ENCODE measurements at places on chromosomes 7 and 10.

DNA sequence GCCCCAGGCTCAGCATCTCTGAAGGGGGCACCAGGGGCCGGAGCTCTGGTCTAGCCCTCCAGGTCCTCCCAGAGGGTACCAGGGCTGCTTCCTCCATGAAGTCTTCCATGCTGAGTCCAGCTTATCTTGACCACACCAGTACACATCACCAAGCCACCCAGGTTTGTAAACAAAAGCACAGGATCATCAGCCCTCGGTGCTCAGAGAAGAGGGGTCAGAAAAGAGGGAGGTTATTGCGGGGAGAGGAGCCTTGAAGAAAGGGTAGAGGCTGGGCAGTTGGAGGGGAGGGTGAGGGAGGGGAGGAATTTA, 23.9 kb downstream of the AQP1 start:
- no peak for DNase-seq

GRCh38 chr7:131139462-131139861, 188.2 kb upstream of the MKLN1 start:
- no peak for DNase-seq

DNA sequence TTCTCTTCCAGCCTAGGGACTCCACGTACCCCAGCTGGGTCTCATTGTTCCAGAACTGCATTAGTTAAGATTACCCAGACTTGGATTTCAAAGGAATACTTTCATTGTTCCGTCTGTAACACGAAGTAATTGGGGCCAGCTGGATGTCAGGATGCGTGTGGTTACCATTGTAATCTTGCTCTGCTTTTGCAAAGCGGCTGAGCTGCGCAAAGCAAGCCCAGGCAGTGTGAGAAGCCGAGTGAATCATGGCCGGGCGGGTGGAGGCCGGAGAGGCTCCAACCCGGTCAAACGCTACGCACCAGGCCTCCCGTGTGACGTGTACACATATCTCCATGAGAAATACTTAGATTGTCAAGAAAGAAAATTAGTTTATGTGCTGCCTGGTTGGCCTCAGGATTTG, 21.0 kb downstream of the LRRC17 start:
- DNase-seq, result peak; percentile 78

- no peak for DNase-seq
These were observed 68.4 kb downstream of the CREB3L2 start for GRCh38 chr7:137933270-137934017.

DNA sequence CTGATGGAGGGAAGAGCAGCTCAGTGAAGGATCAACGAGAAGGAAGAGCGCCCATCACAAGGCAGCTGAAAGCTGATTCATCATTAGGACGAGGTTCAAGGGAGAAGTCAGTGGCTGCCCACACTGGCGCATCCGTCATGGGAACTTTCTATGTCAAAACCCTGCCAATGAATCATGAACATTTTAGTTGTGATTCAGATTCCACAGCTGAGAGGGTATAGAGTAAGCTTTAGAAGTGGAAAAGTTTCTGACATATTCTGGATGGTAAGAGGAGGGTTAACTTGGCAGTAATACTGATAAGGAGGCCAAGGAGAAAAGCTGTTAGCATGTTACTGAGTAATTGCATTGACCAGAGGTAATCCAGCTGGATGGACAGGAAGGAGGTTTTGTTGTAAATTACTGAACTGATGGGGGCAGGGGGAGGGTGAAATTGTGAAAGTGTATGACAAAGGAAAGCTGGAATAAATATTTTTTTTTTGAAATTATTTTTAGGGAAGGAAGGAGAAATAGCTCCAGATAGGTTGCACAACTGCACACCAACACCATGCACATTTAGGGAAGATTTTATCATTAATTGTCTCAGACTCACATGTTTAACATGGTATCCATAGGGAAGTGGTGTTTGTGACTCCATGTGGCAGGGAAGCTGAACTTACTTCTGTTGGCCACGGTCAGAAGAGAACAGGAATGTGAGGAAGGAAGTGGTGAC, 78.3 kb upstream of the NRP1 start:
- no peak for DNase-seq

- DNase-seq, result no peak
These were observed 13.0 kb downstream of the NOBOX start for GRCh38 chr7:144390481-144390880.

DNA sequence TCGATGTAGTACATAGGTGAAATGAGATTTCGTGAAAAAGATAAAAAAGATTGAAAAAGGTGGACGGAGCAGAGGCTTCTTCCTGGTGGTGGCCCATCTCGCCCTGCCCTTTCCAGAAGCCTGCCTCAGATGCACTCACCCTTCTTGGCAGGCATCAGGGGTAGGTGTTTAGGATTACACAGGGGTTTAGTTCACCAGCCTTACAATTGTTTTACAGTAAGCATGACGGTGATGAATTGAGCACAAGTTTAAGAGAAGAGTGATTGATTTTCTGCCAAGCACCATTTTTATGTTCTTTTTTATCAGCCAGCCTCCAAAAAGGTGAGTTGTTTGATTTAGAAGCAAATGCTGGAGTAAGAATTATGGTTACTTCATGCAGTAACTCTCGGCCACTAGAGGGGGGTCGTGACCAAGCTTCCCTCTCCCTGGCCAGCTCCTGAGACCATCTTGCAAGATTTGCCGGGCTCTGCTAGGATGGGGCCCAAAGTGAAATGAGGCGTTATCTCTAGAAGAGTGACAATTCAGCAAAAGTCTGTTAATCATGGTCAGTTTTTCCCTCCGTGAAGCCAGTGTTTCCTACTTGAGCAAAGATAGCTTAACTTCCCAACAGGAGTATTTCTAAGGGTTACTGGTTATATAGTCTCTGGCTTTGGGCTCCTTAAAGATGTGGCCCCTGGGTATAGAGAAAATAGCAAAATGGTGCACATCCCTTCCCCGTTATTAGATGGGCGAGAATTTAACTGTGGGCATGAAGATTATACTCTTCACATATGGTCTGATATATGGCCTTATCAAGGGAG, 228.8 kb downstream of the BMPER start:
- DNase-seq, result peak; percentile 46

DNA sequence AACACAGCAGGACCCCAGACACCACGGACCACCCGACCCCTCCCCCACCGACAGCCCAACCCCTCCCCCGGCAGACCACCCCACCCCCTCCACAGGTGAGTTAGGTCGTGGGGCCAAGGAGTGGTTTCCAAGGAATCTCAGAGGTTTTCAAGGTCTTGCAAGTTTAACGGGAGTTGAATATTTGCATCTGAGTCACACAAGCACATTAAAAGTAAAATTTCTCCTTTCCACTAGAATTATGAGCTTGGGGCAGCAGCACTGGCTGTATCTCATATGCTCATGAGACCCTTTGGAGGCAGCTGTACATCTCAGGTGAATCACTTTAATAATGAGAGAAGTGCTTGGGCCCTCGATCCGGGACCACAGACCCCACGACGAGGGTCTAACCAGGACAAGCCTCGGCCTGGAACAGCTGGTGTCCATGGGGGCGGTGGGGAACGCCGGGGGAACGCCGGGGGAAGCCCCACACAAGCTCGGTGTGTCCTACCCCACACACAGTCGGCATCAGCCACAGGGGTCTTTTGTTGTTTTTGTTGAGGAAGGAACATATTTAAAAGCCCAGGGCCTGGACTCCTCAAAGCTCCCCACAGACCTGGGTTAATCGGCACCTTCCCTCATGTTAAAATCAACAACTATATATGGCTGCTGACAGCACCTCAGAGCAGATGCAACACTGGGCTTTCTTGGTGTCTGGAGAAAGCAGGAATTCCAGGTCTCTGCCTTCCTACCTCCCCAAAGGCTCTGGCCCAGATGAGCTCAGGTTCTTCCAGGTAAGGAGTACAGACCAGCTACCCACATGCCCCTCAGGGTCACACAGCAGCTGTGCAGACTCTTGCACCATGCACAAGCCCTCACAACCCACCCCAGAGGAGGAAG, 130.3 kb downstream of the DIP2C start:
- DNase-seq, result no peak

DNA sequence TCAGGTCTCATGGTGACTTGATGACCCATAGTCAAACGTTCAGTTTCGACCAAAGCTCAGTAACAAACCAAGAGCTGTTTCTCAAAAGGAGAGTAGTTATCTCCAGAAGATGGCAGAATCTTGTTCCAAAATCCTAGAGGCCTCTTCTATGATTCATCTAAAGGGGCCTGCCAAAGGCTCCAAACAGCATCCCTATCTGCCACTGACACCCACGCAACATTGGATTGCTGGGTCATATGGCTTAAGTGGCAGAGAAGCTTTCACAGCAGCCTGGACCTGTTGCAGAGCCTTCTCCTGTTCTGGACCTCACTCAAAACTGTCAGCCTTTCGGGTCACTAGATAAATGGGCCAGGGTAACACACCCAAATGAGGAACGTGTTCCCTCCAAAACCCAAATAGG, 54.0 kb upstream of the LRRC18 start:
- DNase-seq, result no peak

DNA sequence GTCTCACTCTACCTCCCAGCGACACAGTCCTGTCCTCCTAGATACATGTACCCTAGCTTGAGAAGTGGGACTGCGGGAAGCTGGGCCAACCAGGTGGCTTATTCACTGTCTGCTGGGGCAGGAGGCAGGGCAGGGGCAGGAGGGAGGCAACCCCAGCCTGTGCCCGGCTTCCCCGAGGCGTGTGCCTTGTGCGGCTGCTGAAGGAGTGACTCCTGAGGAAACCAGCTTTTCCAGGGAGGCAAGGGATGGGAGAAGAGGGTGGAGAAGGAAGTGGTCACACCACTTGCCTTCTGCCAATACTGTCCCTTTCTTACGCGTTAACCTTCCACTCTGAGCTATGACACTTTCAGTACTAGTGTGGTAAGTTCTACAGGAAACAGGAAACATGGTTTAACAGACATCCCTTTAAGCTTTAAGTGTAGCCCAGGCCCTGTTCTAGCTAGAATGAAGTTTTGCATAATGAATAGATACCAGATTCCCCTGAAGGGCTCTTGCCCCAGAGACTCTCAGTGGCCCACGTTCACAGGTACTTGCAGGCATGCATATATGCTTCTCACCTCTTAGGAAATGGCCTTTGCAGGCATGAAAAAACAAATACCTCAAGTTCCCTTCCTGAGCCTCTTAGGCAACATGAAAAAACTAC, 40.6 kb downstream of the SYPL1 start:
- no peak for DNase-seq

DNA sequence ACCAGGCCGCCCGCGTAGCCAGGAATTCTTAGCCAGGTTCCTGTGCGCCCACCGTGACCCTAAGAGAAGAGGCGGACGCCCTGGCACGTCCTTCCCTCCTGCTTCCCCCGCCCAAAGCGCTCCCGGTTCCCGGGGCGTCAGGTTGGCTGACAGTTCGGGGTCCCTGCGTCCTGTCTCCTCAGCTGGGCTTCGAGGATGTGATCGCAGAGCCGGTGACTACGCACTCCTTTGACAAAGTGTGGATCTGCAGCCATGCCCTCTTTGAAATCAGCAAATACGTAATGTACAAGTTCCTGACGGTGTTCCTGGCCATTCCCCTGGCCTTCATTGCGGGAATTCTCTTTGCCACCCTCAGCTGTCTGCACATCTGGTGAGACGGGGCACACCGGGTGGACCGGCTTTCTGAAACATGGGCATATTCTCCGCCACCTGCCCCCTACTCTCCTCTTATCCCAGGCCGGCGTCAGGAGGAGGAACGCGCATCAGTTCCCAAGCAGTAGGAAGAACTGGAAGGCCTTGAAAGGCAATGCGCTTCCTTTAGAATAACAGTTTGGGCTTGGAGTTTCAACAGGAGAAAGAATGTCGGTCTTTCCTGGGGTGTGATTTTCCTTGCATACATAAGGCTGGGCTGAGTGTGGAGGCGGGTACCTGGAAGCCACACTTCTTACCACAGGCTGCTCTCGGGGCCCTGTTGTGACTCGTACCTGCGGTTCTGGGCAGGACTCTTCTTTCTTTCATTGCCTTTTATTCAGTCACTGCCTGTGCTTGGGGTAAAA, 728 bp downstream of the CAV2 start:
- DNase-seq, result no peak

DNA sequence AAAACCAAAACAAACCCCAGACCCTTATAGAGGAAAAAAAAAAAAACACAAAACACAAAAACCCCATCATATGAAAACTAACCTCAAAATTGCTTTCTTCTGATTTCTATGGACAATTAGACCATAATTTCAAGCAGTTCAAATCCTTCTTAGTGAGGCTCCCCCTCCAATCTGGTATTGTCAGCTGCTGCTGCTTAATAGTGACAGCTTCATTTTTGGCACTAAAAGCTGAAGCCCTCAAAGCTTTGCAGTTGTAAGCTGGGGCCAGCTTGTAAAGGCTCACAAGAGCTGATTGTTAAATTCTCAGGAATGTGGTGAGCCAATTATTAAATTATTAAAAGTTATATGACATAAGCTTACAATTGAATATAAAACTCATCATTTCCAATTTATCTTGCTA, 21.9 kb downstream of the ATXN7L1 start:
- DNase-seq, result no peak

- DNase-seq, result no peak
These were observed 173.4 kb upstream of the KLF14 start for GRCh38 chr7:130907439-130907838.

- no peak for DNase-seq
These were observed 381.4 kb downstream of the RPS24 start for GRCh38 chr10:78415111-78415510.

DNA sequence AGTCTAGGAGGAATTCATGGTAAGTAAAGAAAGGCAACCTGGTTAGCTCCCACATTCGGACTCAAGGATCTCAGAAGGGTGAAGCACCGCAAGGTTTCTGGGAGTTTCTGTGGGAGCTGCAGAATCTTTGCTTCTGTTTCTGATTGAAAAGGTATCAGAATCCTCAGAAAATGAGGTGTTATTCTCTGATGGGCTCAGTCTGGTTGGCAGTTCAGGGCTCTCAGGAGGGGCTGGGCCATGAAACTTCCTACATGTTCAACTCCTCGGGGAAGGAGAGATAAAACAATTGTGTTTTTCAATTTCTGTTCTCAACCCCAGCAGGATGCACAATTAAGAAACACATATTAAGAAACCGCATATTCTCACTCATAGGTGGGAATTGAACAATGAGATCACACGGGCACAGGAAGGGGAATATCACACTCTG, 9.1 kb downstream of the OR2A7 start:
- no peak for DNase-seq

Data from left renal cortex interstitium (tissue), 4 donors.